AG09309 (cell line): ENCODE measurements at places on chromosomes 4 and X.

DNA sequence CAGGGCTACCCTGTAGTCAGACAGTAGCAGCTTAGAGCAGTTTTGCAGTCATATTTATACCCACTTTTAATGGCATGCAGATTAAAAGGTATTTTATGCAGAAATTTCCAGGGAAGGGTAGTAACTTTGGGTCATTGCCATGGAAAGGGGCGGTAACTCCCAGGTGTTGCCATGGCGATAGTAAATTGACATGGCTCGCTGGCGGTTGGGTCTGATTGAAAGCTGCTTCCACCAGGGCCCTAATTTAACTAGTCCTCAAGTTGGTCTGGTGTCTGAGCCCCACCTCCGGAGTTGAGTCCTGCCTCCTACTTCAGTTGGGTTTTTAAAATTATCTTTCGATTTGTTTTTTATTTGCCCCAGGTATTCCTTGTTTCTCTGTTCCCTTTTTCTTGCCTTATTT lies 70.1 kb downstream of the NAA11 start:
- DNase-seq = no peak

GRCh38 chr4:110637408-110638088 lies 14.7 kb upstream of the PITX2 start:
- DNase-seq = no peak

- no peak for DNase-seq
Measured at GRCh38 chr4:94758141-94758699, 465 bp downstream of the BMPR1B start.

DNA sequence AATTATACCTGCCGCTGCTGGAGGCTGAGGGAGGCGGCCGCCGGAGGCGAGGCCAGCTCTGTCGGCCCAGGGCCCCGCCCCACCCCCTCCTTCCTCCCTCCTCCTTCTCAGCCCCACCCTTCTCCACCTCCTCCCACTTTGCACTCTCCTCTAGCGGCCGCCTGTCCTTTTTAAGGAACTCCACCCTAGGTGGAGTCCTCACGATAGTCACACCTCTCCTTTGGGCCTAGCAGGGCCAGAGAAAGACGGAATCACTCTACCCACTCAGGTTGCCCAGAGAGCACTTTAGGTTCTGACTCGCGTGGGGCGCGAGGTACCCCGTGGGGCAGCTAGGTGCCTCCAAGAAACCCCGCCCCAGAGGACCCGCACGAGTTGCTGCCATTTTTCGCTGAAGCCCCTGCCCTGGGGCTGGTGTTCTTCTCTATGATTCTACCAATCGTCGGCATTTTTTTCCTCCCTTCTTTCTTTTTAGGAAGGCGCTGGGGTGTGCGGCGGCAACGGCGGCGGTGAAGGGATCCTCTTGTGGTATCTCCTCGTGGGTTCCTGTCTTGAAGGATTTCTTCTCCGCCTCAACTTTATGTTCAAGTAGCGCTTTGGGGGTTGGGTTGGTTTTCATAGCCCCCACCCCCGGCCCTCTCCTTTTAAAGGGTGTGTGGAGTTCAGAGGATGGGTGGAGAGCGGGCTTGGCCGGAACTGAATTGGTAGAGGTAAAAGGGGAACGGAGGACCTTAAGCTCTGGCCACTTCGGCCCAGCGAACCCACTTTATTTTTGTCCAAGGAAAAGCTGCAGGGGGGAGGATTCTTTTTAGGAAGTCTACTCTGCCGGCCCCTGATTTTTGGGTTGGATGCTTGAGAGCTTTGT lies at the start of gene KLF8:
KLF8 (plus strand) TSS at position 136 of the 862 bp plus-strand sequence. CDS start 979 bp downstream, outside the sequence.
- DNase-seq = no peak

GRCh38 chr4:54184581-54184980 lies 44.5 kb upstream of the PDGFRA start:
- DNase-seq = no peak
